ENCODE measurements at places on chromosomes 3 and 15.
A peak's percentile ranks its signal among the peaks of the same experiment; 100 is the strongest.

- DNase-seq = no peak
Measured at GRCh38 chr3:189632242-189632641, 1.1 kb downstream of the TP63 start.

GRCh38 chr3:40366203-40367162, 20.5 kb upstream of the ENTPD3 start:
- no peak for DNase-seq

- peak; percentile 36 for DNase-seq
Measured at GRCh38 chr15:31328428-31328968, 1.9 kb downstream of the KLF13 start.

GRCh38 chr3:123012652-123013051, 14.9 kb downstream of the SEMA5B start:
- no peak for DNase-seq

DNA sequence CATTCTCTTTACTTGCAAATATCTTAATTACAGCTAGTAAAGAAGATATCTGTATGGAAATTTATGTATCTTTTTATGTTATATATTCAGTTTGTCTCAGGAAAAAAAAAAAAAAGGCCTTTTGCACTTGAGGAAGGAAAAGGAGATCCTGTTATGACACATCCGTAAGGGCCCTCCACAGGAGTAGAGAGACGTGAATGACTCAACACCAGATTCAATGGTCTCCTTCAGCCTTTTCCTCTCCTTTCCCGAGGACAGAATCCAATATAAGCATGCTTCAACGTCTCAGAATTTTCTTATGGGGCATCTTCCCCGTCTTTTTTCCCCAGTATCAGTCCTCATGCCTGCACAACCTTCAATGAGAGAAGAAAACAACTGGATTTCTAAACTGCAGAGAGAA, 340.3 kb downstream of the NTRK3 start:
- DNase-seq = no peak

DNA sequence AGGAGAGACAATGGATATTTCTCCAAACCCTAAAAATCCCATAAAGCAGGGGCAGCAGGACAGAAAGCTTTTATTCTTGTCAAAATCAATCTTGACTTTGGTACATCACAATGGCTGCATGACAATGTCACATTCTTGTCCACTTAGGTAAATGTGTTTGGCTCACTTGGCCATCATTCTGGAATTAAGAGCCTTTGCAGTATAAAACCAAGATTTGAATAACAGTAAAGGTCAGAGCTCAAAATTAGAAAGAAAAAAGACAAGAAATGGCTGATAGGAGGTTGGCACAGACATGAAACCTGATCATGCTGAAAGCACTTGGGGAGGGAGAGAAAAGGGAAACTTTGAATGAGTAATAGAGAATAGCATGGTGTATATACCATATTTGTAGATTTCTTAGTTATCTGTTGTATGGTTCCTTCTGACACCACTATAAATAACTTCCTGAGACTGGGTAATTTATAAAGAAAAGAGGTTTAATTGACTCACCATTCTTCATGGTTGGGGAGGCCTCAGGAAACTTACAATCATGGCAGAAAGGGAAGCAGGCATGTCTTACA, 158.5 kb upstream of the SGO1 start:
- DNase-seq = no peak

GRCh38 chr15:57914350-57915055, 151.0 kb downstream of the ALDH1A2 start:
- no peak for DNase-seq

GRCh38 chr3:191624299-191624698, 163.3 kb downstream of the PYDC2 start:
- DNase-seq = no peak

DNA sequence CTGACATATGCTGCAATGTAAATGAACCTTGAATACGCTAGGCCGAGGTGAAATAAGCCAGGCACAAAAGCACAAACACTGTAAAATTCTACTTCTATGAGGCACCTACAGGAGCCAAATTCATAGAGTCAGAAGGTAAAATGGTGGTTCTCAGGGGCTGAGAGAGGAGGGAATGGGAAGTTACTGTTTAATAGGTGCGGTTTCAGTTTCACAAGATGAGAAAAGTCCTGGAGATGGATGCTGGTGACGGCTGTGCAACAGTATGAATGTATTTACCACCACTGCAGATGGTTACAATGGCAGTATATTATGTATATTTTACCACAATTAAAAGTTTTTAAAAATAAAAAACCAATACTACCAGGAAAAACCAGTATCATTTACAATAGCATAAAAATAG, 4.0 kb downstream of the TNK2 start:
- peak; percentile 52 for DNase-seq

DNA sequence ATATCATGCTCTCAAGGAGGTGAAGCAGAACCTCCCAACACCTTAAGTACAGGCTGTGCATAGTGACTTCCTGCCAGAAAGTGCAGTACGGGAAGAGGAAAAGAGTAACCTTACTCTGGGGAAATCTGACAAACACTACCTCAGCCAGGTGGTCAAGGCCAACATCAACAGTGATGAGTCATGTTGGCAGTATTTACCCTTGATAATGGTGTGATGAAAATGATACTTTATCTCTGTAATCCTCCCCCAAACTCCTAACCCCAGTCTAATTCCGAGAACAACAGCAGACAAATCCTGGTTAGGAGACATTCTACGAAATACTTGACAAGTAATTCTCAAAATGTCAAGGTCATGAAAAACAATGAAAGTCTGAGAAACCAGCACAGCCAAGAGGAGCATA, 26.5 kb downstream of the ANKDD1A start:
- no peak for DNase-seq

GRCh38 chr15:51186181-51186705, 91.5 kb upstream of the TNFAIP8L3 start:
- no peak for DNase-seq

GRCh38 chr3:30073622-30074021, 532.8 kb upstream of the TGFBR2 start:
- DNase-seq = no peak

- no peak for DNase-seq
Measured at GRCh38 chr15:62087671-62088352, 21.0 kb downstream of the C2CD4A start.

- DNase-seq = peak; percentile 63
Measured at GRCh38 chr3:198030125-198030524, 70.1 kb downstream of the LMLN start.

GRCh38 chr3:44782891-44783290, 21.3 kb downstream of the KIF15 start:
- no peak for DNase-seq

Measured in KBM-7 (cell line).